ENCODE measurements at places on chromosomes 6 and 20.

DNA sequence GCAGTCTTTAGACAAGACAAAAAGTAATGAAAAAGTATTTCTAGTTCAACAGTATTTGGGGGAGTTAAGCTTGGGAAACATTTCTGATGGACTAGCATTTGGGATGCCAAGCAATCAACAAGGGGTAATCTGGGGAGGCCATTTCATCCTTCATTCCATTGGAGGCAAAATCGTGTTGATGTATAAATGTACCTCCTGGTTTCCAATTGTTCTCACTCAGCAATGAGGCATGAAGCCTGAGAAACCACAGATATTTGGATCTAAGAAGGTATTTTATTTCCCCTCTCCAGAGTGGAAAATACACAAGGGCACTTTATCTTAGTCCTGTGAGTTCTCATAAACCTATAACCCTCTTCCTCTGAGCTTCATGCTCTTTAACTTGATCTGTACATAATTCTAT is 68.2 kb downstream of the TBX18 start:
- no peak for DNase-seq

DNA sequence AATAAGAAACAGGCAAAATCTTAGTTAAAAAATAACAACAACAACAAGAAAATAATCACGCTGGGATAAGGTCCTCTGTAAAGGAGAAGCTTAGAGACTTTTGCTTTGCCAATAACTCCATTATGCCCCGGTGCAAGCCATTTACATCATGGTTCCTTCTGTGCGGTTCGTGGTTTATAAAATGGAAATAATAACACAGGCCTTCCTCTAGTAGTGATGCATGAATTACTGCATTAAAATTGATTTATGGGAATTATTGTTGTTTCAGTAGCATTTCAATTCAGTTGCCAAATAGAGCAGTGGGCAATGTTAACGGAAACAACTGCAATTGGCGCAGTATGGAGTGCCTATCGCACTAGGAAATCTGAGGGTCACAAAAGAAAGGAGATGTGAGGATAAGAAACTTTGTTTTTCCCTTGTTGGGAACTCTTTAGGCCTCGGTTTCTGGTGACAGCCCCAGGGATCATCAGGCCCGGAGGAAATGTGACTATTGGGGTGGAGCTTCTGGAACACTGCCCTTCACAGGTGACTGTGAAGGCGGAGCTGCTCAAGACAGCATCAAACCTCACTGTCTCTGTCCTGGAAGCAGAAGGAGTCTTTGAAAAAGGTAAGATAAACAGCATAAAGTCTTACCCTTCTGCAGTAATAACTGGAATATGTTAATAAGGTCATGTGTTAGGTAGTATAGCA is 1.1 kb downstream of the CD109 start:
- DNase-seq, result no peak

DNA sequence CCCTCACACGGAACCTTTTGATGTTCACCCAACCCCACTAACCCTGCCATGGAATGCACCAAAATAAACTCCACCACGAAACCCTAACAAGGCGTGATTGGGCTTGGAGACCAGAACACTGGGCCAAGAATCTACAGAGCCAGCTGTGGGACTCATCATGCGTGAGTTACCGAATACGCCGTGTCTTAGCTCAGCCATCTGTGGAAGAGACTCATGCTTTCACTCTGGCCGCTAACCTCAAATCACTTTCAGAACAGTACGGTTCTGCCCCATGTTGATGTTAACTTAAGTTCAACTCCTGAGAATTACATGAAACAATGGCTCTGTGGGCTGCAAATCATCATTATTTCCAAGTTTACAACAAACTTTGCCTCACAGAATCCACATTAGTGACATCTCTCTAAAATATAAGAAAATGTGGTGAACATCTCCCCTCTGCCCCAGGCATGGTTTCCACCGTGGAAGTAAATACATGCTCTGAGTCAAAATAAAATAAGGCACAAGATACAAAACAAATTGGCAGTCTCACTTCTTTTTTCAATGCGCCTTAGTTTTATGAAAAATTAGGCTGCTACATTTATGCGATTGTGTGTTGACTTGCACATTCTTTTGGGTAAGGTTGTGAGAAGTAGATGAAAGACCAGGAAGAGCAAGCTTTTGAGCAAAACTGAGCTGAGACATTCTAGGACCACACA is 308.9 kb upstream of the EXOC2 start:
- DNase-seq, result no peak

DNA sequence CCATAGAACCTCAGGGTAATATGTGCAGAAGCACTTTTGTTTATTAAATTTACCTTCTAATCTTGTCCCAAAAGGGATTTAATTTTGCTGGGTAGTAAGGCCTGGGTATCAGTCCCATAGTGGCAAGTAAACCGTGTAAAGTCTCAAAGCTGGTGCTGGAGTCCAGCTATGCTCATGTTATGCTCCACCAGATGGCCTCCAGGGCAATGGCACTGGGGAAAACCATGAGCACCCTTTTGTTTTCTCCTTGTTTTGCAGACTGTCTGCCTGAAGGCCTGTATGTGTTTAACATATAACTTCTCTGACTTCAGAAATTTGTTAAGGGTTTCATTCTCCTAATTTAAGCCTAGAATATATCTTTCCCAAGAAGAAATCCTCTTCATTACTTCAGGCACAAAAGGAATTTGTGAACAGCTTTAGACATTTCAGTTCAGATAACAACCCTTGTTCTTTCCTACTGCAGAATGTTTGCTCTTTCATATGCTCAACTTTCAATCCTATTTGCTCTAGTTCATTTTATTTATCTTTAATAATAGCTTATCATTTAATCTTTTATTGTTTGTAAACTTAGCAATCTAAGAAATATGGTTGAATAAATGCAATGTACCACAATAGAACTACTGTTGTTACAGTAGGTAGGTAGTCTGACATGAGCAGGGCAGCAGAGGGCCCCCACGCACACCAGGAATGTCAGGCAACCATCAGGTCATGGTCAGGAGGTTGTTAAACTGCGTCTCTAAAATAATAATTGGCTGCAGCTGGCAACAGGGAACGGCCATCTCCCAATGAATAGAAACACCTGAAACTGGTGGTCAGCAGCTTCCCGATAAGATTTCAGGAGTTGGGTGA is 162.8 kb downstream of the TENT5A start:
- DNase-seq, result no peak

GRCh38 chr6:143762126-143762525 is 81.0 kb upstream of the LTV1 start:
- no peak for DNase-seq

GRCh38 chr6:118383924-118384323 is 164.2 kb upstream of the PLN start:
- DNase-seq, result no peak

DNA sequence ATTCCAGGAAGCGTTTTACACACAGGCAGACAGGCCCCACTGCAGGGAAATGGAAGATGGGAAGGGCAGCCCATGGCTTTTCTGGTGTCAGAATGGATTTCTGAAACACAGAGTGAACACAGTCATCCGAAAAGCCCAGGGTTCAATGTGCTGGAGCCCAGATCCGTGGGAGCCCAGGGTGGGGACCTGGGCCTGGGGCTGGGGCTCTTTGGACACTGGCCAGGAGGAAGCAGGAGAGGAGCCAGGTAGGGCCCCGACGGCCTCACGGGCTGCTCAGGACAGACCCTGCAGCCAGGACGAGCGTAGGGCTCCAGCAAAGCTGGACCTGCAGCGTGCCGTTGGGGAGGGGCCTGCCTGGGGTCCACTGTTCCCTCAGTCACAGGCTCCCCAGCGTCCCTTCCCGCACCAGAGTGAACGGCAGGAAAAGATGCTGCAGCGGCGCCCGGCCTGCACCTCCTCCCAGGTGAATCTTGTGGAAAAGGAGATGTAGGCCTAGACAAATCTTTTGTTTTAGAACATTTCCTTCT is 24.3 kb upstream of the LSM14B start:
- DNase-seq, result no peak

DNA sequence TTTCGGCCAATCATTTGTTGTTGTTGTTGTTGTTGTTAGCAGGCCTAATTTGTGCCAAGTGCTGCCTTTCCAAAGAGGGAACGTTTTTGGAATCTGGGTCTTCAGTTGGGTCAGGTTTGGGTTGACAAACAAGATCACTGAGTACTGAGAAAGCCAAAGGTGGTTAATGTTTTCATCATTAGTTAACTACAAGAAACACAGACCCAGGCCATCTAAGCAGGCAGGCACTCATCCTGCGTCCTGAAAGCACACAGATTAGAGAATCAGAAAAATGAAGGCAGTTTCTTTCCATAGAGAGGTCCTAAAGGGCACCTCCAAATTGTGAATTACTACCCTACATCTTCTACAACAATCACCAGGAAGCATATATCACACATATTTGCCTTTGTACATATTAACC is 15.1 kb upstream of the SIRPG start:
- DNase-seq, result no peak

- no peak for DNase-seq
Measured at GRCh38 chr6:53115741-53116140, 32.9 kb downstream of the GCM1 start.

DNA sequence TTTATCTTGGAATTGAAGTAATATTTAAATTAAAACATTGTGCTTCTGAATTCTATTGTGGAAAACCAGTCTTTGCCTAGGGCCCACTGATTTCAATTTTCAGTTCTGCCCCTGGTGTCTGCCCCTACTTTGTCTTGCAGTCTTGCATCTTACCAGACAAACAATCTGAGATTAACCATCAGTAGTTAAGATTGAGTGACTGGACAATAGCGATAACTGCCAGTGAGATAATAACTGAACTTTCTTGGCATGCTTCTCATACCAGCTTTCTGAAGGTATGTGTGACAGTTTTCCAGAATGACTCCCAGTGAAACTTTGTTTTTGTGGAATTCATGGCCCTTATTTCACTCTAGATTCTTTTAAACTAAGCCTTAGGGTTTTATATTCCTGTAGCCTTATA is 53.5 kb downstream of the KCNQ5 start:
- no peak for DNase-seq

GRCh38 chr6:154402081-154402780 is 45.6 kb upstream of the IPCEF1 start:
- no peak for DNase-seq

GRCh38 chr20:52963131-52963530 is 9.0 kb upstream of the TSHZ2 start:
- DNase-seq, result no peak

DNA sequence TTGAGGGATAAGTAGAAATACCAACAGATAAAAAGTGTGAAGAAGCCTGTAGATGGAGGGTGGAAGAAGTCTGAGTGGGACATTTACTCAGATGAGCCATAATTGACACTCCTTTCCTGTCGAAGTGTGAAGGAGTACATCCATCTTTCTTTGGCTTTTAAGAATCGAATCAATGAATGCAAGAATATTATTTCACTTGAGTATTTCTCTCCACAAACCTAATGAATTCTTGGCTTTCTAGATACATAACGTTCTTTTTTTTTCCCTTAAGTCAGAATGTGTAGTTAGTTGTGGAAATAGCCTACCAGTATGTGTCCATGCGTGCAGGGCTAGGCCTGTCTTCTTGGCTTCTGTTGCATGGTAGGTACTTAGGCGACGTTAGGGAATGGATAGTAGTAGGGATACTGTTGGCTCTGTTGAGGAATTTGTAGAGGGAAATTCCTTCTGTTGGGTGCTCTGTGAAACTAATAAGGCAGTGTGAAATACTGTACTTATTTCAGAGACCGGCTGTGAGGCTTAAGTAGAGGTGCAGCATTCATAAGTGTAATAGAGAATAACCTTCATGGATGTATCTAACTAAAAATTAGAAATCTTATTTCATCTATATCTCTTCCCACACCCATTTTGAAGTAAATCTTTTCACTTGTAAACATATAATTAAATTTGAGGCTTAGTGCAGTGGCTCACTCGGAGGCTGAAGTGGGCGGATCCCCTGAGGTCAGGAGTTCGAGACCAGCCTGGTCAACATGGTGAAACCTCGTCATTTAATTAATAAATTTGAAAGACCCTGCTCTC is 1.5 kb downstream of the RPS18 start:
- DNase-seq, result no peak

- DNase-seq, result no peak
Measured at GRCh38 chr6:110876806-110877564, 2.4 kb downstream of the AMD1 start.

DNA sequence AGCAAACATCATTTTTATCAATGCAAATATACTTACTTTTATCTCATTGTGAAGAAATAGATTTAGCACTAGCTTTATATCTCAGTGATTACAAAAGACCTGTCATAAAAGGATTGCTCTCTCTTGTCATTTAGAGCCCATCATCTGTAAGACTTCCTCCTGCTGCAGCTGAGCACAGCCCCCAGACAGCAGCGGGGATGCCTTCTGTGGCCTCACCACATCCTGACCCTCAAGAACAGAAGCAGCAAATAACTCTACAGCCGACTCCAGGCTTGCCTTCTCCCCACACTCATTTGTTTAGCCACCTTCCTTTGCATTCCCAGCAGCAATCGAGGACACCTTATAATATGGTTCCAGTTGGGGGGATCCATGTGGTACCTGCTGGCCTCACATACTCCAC is 127.0 kb upstream of the EDN1 start:
- no peak for DNase-seq

DNA sequence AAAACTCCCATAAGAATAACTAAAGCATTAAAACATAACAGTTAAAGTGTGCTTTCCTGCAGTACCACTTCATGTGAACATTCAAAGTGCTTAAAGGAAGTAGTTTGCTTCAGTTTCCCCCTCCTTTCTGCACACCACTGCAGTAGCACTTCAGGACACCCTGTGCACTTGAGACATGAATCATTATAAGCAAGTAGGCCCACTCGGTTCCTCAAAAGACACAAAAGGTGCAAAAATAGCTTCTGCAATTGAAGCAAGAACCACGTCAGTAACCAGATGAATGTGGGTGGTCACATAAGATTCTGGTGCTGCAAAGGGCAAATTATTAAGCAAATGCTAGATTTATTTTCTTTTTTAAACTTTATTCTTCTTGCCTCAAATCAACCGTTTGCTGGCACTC is 160.6 kb downstream of the HIVEP2 start:
- DNase-seq, result no peak

- DNase-seq, result no peak
Measured at GRCh38 chr6:152026291-152026690, 218.8 kb downstream of the ESR1 start.

DNA sequence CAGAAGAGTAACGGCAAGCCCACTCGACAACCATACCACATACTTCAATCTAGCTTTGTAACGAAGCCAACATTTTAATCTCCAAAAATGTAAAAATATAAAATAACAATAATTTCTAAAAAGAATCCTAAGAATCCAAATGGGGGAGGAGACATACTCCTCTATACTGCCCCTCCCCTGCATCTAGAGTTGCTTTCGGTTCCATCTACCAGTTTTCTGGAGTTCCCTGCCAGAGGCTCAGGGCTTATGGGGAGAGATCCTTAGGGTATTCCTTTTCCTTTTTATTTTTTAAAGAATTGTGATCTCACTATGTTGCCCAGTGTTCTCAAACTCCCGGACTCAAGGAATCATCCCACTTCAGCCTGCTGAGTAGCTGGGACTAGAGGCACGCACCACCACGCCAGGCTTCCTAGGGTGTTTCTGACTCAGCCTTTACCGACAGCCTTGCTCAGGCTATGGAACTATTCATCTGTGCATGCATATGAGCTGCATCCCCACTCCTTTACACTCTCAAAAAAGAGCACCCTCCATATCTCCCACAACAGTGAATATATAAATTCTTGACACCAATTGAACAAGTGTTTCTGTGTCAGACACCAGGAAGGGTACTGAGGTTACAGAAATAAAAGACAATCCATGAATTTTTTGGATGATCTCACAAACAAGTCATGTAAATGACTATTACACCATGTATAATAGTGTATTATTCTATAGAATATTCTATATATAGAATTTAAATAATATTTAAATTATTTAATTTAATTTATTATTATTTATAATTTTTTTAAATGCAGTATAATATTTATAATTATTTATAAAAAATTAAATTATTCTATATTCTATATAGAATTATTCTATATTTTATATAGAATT is 40.7 kb upstream of the UBR2 start:
- no peak for DNase-seq

Measured in activated CD8-positive, alpha-beta memory T cell treated with anti-CD3 and anti-CD28 coated beads, Interleukin-2, amount 50 U/mL, for 48 hours (primary cell).